ENCODE measurements at places on chromosomes 2 and 18.

GRCh38 chr2:216306868-216307267 is 65.4 kb downstream of the MARCHF4 start:
- no peak for DNase-seq

GRCh38 chr2:241443486-241444223 is 64.7 kb downstream of the STK25 start:
- peak; percentile 14 for DNase-seq

- peak; percentile 36 for DNase-seq
Measured at GRCh38 chr18:22504251-22505030, 86.7 kb upstream of the CTAGE1 start.

GRCh38 chr18:80133124-80133523 is 24.1 kb downstream of the ADNP2 start:
- DNase-seq, result no peak

DNA sequence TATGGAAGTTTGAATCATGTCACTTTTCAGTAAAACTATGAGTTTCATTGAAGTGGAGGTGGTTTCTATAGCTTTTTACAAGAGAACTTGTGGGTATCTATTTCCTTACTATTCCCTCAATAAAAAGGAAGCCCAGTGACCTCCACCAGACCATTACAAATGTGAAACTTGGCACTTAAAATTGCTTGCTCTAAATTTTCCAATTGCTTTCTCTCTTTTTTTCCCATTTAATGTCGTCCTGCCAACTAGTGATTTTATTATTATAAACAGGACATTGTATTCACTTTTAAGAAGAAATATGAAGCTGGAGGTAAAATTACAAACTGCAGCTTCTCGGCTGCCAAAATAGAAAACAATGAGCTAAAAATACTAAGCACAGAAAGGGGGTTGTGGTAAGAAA is 208.2 kb upstream of the ALPP start:
- DNase-seq, result no peak

DNA sequence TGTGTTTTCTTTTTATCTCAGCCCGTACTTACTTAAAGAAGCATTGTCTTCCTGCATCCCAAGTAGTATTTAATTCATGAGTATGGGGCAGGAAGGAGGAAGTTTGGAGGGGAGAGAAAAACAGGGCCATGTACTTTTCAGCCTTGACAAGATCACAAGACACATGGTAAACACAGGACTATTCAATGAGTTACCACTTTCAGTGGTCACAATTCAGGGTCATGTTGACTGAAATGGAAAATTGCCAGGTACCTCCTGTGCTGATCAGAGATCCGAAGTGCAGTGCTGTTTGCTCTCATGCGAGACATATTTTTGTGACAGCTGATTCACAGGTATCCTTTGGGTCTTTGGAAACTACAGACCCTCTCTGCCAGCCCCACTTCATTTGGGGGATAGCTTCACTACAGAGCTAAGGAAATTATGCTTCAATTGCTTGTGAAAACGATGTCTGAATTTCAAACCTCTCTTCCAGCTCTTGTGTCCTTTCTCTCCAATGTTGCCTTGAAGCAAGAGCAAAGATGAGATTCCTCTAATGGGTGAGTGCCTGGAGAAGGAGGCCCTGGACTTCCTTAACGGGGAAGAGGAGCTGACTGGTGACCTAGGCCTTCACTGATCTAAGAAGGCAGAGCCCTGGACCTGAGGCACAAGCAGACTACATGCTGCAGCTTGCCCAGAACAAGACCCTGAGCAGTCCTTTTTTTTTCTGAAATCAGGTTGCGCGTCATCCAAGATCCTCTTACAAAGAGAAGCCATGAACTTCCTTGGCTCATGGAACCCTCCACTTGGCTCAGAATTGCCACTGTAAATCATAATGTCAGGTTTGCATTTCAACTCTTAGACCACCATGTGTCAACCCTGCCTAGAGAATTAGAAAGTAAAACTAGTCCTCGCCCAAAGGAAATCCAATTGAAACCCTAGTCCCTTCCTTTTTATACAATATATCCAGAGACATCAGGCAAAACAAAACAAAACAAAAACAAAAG is 44.1 kb downstream of the EVA1A start:
- DNase-seq, result no peak

DNA sequence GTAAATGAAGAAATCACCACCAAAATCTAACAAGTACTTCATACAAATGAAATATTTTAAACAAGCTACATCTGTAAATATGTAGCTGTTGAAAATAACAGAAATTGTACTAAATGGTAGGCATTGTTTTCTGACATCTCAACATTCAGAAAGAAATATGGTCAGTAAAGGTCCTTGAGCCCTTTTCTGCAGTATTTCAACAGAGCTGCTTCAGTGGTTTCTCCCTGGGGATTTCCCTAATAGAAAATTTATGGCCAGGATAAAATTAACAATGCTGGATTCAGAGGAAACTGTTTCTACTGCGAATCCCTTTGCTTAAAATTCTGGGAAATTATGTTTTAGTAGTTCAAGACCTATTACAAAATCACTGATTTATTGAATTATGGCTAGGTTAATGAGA is 256.6 kb downstream of the PIEZO2 start:
- DNase-seq, result no peak

- DNase-seq, result no peak
Measured at GRCh38 chr2:168454737-168455644, 1.1 kb upstream of the CERS6 start.

- DNase-seq, result no peak
Measured at GRCh38 chr2:58865436-58865835, 624.3 kb upstream of the FANCL start.

All from RWPE1 (cell line).